NCI-H2029 treated with DMSO at 0.1 percent for 48 hours (cell line): ENCODE measurements at places on chromosomes 2 and 18.

GRCh38 chr2:99487906-99488305, 1.9 kb downstream of the REV1 start:
- DNase-seq: no peak

DNA sequence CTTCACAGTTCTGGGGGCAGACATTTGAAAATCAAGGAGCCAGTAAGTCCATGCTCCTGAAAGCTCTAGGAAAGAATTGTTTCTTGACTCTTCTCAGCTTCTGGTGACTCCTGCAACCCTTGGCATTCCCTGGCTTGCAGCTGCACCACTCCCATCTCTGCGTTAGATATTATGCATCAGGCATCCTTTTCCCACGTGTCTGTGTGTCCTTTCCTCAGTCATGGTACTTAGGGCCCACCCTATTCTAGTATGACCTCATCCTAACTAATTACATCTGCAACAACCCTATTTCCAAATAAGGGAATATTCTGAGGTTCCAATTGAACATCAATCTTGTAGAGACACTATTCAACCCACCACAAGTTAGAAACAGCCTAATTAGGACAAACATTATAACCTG, 931.7 kb upstream of the CHAC2 start:
- no peak for DNase-seq

DNA sequence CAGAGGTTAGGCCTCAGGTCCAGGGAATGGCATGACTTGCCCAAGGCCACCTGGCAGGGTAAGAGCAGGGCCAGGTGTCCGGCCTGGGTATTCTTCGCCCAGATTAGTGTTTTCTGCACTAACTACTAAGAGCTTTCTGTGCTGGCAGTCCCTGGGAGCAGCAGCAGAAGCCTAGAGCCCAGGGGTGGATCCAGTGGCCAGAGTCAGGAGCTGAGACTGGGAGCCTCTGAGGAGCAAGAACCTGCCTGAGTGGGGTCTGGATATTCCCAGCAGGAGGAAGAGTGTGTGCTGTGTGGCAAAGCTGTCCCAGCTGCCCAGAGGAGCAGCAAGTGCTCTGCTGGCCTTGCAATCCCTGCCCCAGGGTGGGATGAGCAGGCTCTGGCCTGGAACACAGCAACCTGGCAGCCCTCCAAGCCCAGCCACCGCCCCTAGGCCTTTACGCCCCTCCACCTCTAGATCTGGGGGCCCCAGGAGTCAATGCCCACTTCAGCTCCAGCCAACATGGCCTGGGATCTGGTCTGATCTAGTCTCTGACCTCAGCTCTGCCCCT, 30.7 kb upstream of the GPAT2 start:
- no peak for DNase-seq

DNA sequence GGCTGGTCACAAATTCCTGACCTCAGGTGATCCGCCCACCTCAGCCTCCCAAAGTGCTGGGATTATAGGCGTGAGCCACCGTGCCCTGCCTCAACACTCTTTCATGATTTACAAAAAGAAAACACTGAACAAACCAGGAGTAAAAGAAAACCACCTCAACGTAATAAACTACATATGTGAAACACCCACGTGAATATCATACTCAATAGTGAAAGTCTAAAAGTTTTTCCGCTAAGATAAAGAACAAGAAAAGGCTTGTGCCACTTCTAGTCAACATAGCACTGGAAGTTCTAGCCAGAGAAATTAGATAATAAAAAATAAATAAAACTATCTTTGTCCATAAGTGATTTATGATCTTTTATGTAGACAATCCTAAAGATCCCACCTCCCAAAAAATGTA, 68.5 kb downstream of the ROCK2 start:
- no peak for DNase-seq

GRCh38 chr2:98580656-98581284, 27.5 kb downstream of the COA5 start:
- no peak for DNase-seq

DNA sequence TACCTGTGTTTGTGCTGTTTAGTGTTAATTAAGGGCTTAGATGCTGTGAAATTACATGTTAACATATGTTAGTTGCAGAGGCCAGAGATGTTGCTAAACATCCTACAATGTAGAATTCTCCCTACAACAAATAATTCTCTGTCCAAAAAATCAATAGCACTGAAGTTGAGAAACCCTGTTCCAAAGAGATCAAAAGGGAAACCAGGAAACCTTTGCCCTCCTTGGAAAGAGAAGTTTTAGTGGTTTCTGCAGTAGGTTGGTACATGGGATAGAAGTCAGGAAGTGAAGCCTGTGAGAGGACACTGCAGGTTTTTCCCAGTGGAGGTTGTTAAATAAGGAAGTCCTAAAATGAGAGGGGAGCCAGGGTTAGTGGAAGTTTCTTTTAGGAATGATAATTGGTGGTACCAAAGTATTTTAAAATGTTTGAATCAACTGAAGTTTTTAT, 6.3 kb upstream of the RMDN2 start:
- DNase-seq: no peak

GRCh38 chr2:231917280-231918066, 8.7 kb downstream of the NPPC start:
- no peak for DNase-seq

DNA sequence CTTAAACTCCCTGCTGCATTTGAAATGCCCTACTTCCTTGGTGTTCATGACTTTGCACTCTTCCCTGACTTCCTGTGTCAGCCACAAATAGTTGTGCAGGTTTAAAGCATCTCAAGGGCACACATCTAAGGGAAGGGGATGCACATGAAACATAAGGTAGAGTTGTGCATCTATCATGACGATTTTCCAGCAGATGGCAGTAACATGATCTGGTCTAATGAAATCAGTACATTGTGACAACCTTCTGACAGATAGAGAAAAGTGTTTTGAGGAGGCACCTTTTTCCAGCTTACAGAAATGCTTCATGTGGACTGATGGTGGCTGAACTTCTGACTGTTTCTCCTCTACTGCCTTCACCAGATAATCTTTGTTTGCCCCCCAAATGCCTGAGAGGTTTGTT, 238.9 kb downstream of the XIRP2 start:
- no peak for DNase-seq

GRCh38 chr2:236113948-236114347, 54.2 kb downstream of the GBX2 start:
- DNase-seq: no peak
